ENCODE measurements at places on chromosomes 6 and 20.
A peak's percentile ranks its signal among the peaks of the same experiment; 100 is the strongest.

- DNase-seq: no peak
These were observed 8.0 kb downstream of the DNPH1 start for GRCh38 chr6:43221046-43221972.

GRCh38 chr6:113649276-113649675 is 207.9 kb upstream of the MARCKS start:
- DNase-seq: no peak

DNA sequence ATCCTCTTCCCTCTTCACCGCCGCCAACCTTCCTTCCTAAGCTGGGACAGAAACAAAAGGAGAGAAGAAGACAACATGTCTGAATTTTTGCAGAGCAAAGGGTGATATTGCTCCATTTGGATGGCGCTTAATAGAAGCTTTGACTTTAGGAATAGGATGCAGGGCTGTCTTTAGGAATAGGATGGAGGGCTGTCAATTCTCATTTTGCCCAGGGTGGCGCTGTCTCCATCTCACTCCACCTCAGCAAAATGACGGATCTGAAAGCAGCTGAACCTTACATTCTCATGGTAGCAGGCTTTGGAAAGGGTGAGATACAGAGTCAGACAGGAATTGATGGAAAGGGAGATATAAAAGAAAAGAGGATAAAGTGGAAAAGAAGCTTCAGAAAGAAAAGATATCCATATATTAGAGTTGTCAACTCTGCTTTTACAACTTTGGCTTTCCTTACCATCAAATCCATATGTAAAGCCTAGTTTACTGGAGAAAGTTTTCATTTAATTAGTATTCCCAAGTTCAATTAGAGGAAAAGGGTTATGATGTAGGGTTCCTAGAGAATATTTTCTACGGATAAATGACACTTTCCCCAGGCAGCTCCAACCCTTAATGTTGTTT is 2.4 kb downstream of the MTCL3 start:
- peak; percentile 57 for DNase-seq

- DNase-seq: no peak
These were observed 463.8 kb downstream of the ADGRB3 start for GRCh38 chr6:69098910-69099309.

- DNase-seq: no peak
These were observed 145.1 kb downstream of the MRPL14 start for GRCh38 chr6:43982084-43982625.

GRCh38 chr6:109772883-109773431 is 81.9 kb downstream of the FIG4 start:
- no peak for DNase-seq

DNA sequence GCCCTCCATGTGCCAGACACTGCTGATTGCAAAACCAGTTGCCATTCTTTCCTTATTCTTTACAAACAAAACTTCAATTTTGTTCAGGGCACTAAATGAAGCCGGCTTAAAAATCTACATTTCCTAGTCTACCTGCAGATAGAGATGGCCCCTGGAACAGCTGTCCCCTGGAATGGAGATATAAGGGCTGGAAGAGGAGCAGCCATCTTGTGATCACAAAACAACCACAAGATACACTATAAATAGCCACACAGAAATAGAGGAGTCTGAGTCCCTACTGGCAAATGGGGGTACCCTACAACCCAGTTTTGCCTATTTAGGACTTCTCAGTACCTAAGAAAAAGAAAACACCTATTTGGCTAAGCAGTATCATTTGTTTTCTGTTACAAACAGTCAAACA is 115.9 kb upstream of the BEND6 start:
- no peak for DNase-seq

GRCh38 chr20:40282941-40283340 is 406.1 kb downstream of the MAFB start:
- DNase-seq: no peak

- DNase-seq: no peak
These were observed 32.4 kb upstream of the RPP40 start for GRCh38 chr6:5036269-5036668.

GRCh38 chr6:16836144-16836981 is 75.1 kb upstream of the ATXN1 start:
- DNase-seq: no peak

DNA sequence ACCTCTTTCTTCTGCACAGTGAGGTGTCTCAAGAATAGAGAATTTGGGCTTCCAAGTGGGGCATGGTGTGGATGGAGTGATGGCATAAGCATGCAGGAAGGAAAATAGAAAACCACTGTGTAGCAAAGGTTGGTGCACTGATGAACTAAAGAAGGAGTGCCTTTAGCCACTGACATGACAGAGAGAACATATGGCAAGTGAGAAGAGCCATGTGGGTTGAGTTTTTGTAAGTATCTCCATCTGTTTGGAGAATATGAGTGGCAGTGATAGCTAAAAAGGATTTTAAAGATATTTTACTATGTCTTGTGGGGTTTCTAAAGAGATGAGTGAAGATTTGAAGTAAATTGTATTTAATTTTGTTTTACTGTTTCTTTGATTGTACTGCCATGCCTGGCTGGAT is 160.5 kb upstream of the GRIK2 start:
- DNase-seq: no peak

DNA sequence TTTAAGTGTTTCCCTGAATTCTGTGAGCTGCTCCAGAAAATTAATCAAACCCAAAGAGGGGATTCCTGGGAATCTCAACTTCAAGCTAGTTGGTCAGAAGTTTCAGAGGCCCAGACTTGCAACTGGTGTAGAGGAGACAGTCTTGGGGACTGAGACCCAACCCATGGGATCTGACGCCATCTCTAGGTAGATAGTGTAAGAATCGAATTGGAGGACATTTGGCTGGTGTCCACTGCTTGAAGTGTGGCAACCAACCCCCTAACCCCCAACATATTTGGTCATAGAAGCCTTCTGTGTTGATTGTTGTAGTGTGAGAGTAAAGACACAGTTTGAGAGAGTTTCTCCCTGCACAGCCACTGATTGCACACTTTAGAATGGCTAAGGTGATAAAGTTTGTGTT is 103.5 kb upstream of the CARMIL1 start:
- no peak for DNase-seq

- no peak for DNase-seq
These were observed 80.8 kb downstream of the KHDC1L start for GRCh38 chr6:73144516-73144915.

GRCh38 chr6:142809947-142810346 is 135.0 kb downstream of the HIVEP2 start:
- DNase-seq: no peak

- no peak for DNase-seq
These were observed 377.3 kb upstream of the JAG1 start for GRCh38 chr20:11051136-11051535.

DNA sequence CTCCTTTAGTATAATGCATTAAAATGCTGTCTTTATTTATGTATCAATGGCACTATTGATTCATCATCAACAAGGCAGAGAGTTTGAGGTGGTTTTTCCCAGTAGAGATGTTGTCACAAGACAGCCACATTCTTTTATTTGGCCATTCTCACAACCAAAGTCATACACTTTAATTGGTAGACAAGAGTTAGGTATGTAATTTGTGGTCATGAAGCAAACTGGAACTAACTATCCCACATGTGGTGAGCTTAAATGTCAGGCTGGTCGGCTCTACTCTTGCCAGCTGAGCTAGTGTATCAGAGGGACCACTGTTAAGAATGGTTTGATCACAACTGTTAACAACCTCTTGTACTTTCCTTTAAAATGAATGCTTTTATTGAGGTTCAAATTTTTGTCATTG is 714.6 kb downstream of the CD109 start:
- no peak for DNase-seq

DNA sequence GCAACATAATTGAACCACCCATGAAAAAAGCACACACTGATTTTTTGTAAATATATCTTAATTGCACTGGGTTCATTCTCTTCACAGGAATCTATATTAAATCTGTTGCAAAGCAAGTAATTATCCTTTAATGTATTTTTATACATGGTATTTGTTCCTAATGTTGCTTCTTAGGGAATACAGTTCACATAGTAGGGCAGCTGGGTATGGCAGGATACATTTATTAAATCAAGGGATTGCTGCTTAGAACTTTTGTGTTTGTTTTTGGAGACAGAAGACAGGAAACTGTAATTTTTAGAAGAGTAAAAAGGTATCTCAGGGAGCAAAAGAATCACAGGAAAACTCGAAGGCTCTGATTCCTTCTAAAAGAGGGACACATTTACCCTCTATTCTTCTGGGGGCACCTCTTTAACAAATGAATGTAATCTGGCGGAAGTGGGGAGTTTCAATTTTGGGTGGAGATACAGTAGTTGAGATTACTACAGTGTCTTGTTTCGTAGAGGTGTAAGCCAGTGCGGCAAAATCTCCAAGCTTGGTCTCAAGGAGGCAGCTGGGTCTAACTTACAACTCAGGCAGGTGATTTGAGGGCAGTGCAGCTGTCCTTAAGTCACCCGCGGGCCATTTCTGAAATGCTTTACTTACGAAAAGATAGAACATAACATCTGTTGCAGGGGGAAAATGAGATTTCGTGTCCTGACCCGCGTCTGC is 812 bp upstream of the SMIM13 start:
- no peak for DNase-seq

DNA sequence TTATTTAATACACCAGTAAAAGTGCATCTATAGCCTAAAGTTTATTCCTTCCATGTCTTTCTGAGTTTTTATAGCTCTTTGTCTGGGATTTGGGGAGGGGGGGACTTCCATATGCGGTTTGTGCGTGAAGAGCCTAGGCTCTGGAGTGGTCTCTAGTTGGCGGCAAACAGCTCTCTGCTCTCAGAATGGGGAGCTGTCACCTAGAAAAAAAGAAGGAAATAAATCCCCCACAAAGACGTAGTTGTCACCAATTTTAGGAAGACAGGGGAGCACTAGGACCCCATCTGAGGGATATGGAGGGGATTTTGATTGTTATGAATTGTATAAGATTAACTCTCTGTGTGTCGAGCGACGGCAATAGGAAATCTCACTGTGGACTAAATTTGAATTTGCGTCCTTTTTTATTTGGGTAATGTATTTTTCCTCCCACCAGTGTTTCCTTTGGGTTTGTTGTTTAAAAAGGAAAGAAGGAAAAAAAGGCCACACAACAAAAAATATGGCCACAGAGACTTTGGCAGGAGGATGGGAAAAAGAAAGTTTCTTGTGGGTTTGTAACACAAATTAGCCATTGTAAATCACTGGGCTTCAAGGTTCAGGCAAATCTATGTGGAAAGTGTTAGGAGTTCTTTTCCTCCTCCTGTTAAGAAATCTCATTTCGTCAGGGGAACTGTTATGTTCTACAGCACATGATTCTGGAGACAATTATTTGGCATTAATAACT is 7.4 kb downstream of the POU3F2 start:
- peak; percentile 3 for DNase-seq

- peak; percentile 83 for DNase-seq
These were observed 29.9 kb upstream of the ZNF184 start for GRCh38 chr6:27502508-27503435.

DNA sequence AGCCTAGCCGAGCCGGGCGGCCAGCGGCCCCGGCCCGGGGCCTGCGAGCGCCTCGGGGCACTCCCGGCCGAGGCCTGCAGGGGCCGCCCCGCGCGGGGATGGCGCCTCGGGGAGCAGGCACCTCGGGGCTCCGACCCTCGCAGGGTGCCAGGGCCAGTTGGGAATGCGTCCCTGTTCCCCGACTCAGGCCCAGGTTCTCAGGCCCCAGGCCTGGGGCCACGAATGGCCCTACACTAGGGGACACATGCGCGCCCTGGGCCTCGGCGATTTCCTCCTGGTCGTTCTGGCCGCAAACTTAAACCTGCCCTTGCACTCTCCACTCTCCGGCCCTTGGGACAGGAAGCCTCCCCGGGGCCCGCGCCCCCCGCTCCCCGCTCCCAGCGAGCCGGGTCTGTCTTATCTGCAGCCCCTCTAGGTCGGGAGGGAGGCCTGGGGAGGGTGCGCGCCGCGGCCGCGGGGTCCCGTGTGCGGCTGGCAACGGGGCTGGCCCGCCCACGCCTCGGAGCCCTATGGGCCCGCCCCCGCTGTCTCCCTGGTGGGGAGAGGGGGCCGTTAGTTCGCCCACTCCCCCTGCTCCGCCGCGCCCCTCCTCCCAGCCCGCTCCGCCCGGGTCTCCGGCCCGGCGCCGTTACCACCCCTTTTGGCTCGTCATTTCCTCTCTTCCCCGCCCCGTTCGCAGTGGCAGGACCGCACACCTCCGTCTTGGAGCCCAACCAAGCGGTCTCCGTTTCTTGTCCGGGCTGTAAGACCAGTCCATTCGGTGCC is 611 bp downstream of the NFYA start:
- DNase-seq: peak; percentile 89

- DNase-seq: no peak
These were observed 558.4 kb upstream of the CDH4 start for GRCh38 chr20:60693496-60694133.

Data from B cell (primary cell).